ENCODE measurements at places on chromosomes 1 and 21.

DNA sequence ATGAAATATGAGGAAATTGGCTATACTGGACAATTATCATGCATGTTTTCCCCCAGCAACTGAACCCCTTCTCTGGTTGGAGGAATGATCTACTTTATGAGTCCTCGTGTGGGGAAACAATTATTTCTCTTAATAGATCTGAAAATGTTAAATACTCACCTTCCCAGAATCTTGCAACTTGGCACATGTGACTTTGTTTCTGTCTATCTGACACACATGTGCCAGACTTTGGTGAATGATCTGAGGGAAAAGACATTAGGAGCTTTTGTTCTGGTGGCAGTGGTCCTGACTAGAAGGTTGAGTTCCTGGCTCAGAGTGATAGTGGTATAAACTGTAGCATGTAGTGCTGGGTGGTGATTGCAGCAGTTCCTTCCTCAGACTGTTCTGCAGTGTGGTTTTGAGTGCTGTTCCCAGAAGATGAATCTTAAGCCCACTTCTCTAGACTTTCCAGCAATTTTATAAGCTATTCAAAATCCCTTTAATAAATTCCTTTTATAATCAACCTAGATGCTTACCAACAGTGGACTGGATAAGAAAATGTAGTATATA, 59.3 kb upstream of the B3GALNT2 start:
- no peak for DNase-seq

- DNase-seq: no peak
These were observed 243.9 kb upstream of the ZRANB2 start for GRCh38 chr1:71324671-71325267.

DNA sequence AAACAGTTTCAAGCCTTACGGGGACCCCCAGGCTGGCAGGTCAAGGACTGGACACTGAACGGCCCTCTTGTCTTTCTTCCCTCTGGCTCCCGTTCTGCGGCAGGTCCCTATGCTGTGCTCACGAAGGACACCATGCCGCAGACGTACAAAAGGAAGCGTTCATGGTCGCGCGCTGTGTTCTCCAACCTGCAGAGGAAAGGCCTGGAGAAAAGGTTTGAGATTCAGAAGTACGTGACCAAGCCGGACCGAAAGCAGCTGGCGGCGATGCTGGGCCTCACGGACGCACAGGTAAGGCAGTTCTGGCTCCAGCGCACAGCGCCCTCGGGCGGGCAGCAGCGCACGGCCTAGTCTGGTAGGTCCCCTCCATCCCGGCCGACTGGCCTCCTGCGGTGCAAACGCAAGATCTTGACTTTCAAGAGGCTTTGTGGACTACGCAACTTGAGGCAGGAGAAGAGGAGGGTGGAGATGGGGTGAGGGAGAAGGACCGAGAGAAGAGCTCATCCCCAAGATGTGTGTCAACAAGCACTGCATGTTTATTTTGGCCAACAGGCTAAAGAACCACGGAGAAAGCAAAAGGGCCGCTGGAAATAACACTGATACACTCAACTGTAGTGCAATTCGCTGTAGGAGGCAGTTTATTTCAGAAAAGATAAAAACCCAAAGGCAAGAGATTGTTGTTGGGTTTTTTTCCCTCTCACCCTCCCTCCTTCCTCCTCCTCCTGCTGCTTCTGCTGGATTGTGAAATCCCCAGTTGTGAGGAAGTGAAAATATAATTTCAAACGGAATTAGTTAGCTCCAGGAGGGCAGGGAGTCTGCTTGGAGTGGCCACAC, 3.0 kb downstream of the HLX start:
- no peak for DNase-seq

DNA sequence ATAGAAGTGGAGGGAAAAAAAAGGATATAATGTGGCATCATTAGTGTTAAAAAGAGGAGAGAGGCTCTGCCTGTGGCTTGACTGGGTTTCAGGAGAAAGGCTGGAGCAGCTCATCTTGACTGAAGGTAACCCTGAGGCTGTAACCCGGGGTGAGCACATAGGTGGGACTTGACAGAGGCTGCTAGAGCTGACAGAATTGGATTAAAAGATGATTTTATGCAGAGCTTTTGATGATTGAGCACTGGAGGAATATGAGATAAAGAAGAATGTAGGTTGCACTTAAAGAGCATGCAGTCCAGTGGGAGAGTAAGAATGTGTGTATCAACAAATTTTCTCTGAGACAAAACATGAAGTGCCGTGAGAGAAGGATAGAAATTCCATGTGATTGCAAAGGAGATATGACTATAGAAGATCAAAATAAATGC, 17.3 kb downstream of the LAMC1 start:
- no peak for DNase-seq

DNA sequence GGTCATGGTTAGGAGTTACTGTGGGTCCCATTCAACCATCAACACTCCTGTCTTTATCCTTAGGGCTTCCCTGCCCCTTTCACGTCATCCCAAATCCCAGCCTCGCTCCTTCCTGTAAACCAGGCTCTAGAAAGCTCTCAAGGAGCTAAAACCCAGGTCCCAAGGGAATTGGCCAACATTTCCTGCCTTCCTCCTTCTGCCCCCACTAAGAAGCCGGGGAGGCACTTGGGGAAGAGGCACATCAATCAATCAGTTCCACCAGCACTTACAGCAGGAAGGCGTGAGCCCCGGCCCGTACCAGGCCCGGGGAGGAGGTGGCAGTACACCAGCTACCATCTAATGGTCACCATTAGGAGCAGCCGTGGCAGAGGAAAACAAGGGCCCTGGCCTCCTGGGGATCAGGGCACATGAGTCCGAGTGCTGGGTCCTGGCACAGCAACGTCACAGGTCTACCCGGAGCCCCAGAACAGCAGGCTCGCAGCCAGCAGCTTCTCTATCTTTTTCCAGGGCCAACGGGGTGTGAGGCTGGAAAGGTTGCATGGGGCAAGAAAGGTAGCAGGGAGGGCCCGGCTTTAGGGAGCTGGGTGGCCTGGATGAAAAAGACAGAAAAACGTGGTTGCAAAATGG, 108.6 kb downstream of the CASZ1 start:
- no peak for DNase-seq

GRCh38 chr21:17711896-17712295, 99.2 kb upstream of the BTG3 start:
- no peak for DNase-seq

DNA sequence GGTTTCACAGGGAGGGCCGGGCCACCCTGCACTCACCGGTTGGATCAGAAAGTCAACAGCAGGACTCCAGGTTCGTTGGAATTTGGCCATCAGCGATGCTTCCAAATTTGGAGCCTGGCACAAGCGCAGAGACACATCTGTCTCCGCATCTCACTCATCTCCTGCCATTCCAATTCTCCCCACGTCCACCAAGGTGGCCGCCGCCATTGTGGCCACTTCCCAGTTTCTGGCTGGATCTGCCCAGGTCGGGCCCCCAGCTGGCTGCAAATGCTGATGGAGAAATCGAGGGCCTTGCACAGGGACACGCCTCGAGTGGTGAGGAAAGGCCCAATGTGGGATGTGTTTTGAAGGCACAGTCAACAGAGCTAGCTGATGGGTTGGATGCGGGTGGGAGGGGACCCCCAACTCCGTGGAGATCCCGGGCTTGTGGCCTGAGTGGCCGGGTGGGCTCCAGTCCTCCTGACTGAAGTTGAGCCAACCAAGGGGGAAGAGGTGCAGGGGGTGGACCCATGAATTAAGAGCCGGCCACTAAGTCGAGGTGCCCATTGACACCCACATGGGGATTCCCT, 102.7 kb downstream of the CRYAA start:
- DNase-seq: no peak

DNA sequence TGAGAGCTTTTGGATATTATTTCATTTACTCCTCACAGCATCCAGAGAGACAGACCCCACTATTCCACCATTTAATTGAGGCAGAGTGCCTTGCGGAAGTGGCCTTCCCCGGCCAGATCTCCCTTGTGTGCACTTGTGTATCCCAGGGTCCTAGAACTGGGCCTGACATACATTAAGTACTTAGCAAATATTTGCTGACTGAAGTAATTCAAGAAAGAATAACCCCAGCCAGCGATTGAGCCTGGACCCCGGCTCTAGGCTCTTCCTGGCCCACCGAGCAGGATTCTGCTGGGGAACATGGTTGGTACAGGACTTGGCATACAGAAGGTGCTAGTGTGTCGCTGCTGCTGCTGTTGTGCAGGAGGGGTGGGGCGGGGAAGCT, 8.4 kb downstream of the DMRTA2 start:
- no peak for DNase-seq

DNA sequence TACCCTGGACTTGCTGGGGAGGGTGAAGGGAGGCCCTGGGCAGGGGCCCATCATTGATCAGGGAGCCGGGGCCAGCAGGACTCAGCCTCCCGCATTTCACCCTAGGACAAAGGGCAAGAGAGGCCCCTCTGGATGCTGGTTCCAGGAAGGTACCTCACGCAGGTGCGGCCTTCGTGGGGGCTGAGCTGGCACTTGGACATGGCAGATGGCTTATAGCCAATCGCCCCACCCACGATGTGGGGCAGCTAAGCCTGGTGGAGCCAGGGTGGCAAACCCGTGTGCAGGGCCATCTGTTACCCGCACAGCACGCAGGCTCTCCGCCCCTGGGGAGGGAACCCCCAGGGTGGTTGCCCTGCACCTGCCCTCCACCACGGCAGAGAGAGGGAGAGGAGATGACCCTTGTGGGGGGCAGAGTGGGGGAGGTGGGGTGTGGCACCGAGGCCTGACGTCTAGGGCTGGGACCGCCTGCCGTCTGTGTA, 2.5 kb downstream of the TFF3 start:
- DNase-seq: no peak

DNA sequence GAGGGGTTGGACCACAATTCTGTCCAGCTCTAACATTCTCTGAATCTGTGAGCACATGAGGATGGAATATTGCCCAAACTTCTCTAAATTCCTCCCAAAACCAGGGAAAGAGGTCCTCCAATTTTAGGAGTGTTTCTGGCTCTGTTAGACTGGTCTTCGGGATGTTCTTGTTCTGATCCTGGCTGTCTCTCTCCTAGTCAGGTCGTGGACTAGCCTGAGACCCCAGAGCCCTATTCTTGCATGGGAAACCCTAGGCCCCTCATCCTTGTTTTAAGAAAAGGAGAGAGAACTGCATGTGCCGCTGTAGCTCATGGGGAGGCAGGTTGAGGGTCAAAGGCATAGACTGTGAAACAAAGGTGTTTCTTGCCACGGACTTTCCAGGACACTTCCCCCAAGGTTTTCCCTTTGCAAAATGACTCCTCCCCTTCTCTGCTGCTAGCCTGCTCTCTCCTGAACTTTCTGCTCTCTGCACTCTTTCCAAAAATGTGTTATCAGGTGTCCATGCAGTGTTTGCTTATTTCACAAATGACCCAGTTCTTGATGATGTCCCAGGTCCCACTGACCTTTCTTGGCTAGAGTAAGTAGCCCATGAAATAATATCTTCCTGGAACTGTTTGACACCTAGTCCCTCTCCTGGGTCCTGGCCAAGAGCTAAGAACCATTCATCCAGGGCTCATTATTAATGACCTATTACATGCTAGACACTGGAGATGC, 29.3 kb upstream of the RD3 start:
- no peak for DNase-seq

Measured in DMS79 (cell line).